ENCODE measurements at places on chromosomes 11 and 22.

GRCh38 chr22:30804626-30805025 is 110.0 kb downstream of the OSBP2 start:
- no peaks in the 10 kb centered on the region for H3K36me3 ChIP-seq
- H3K4me1 ChIP-seq, result peaks cover 9% of the 10 kb centered on the region
- DNase-seq, result no peak
- peaks cover 32% of the 10 kb centered on the region for H3K27me3 ChIP-seq
- no peak overlapping the region for H3K4me3 ChIP-seq

GRCh38 chr11:34651551-34651950 is 30.7 kb downstream of the EHF start:
- no peak for DNase-seq
- peaks cover 13% of the 10 kb centered on the region for H3K4me1 ChIP-seq
- H3K27me3 ChIP-seq, result no peaks in the 10 kb centered on the region
- H3K36me3 ChIP-seq, result no peaks in the 10 kb centered on the region
- no peak overlapping the region for H3K27ac ChIP-seq

DNA sequence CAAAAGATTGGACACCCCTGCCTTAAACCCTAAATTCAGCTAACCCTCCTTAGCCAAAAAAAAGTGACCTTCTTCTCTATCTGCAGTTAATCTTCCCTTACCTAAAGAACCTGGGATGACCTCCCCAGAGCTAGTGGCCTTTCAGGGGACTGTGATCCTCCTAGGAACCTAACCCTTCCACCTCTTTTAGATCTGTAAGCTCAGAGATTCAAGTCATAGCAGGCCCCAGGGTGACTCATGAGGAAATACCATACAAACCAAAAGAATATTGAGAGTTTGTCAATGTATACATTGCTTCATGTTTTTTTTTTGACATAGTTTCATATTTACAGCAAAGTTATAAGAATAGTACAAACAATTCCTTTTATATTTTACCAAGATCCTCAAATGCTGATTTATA is 38.3 kb upstream of the CXCR5 start:
- DNase-seq, result no peak
- H3K27ac ChIP-seq, result peak overlapping the region; percentile 89
- no peak overlapping the region for H3K4me3 ChIP-seq
- H3K36me3 ChIP-seq, result no peaks in the 10 kb centered on the region
- H3K27me3 ChIP-seq, result no peaks in the 10 kb centered on the region

DNA sequence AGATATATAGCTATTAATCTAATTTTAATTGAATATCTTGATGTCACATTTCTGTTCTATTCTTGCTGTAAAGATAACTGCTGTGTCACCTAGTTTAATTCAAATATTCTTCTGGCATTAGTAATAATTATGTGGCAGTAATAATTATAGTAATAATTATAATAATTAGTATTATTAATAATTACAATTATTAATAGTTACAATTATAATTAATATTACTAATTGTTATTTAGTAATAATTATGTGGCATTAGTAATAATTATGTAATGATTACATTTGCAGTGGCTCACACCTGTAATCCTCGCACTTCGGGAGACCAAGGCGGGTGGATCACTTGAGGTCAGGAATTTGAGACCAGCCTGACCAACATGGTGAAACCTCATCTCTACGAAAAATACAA is 1.6 kb upstream of the TRIM5 start:
- no peak overlapping the region for H3K4me3 ChIP-seq
- no peaks in the 10 kb centered on the region for H3K36me3 ChIP-seq
- H3K27me3 ChIP-seq, result no peaks in the 10 kb centered on the region
- H3K27ac ChIP-seq, result no peak overlapping the region
- DNase-seq, result no peak
- H3K4me1 ChIP-seq, result peaks cover 58% of the 10 kb centered on the region

GRCh38 chr22:26789951-26790350 is 132.6 kb downstream of the MIAT start:
- DNase-seq, result no peak
- no peak overlapping the region for H3K27ac ChIP-seq
- no peak overlapping the region for H3K4me3 ChIP-seq
- peaks cover 11% of the 10 kb centered on the region for H3K36me3 ChIP-seq
- peaks cover 3% of the 10 kb centered on the region for H3K4me1 ChIP-seq

GRCh38 chr11:77884186-77884828 is 63.4 kb downstream of the AAMDC start:
- H3K27me3 ChIP-seq, result no peaks in the 10 kb centered on the region
- DNase-seq, result no peak
- H3K27ac ChIP-seq, result peak overlapping the region; percentile 17
- no peak overlapping the region for H3K4me3 ChIP-seq
- H3K4me1 ChIP-seq, result peaks cover 18% of the 10 kb centered on the region

GRCh38 chr11:126265811-126266210 is 2.9 kb downstream of the SRPRA start:
- no peaks in the 10 kb centered on the region for H3K27me3 ChIP-seq
- H3K27ac ChIP-seq, result no peak overlapping the region
- peaks cover 36% of the 10 kb centered on the region for H3K36me3 ChIP-seq

DNA sequence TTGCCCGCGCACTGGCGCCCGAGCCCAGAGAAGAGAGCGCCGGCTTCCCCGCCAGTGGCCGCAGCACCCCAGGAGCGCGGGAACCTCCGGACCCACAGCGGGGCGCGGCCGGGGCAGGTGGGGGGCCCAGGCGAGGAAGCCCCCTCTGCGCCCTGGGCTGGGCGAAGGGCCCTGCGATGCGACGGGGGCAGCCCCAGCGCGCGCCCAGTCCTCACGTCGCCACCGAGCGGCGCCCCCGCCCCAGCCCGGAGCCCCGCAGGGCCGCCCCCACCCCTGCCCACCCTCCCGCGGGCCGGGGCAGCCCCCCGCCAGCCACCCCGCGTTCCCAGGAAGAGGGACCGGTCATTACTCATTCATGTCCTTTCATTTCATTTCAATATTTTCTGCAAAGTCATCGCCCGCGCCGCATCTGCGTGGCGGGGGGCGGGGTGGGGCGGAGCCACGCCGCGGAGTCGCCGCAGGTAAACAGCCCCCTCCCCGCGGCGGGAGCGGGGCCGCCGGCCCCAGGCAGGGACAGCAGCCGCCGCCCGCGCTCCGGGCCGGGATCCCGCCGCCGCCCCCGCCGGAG is 673 bp upstream of the PANX2 start:
- H3K27me3 ChIP-seq, result peaks cover 6% of the 10 kb centered on the region
- H3K4me3 ChIP-seq, result peak overlapping the region; percentile 31
- H3K27ac ChIP-seq, result no peak overlapping the region
- no peaks in the 10 kb centered on the region for H3K36me3 ChIP-seq
- H3K4me1 ChIP-seq, result peaks cover 7% of the 10 kb centered on the region

DNA sequence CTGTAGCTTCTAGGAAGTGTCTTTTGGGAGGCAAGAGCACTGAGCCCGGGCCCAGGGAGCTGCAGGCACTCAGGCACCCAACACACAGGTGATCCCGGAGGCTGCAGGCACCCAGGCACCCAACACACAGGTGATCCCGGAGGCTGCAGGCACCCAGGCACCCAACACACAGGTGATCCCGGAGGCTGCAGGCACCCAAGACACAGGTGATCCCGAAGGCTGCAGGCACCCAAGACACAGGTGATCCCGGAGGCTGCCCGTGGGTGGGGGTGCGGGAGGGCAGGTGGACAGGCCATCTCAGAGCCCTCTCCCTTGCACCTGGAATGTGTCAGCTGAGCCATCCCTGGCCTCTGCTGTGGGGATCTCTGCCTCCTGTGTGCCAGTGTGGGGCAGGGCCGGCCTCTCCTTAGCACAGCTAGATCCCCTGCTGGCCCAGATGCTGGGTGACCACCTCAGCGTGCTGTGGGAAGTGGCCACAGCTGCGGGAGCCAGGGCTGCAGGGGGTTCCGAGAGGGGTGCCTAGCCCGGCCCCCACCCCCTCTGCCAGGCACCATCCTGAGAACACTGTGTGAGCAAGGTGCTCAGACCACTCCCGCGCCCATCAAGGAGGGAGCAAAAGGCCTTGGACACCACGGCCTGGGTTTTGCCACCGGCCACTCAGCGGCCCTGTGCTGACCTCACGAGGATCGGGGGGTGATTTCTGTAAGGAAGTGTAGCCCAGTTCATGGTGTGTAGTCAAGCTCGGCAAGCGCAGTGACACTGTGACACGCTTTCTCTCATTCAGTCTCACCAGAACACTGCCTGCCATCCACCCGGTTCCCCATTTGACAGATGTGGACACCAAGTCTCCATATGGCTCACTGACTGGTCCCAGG is 14.2 kb downstream of the MRGPRG start:
- H3K27ac ChIP-seq, result no peak overlapping the region
- peaks cover 34% of the 10 kb centered on the region for H3K27me3 ChIP-seq
- DNase-seq, result peak; percentile 76
- H3K4me1 ChIP-seq, result peaks cover 4% of the 10 kb centered on the region

DNA sequence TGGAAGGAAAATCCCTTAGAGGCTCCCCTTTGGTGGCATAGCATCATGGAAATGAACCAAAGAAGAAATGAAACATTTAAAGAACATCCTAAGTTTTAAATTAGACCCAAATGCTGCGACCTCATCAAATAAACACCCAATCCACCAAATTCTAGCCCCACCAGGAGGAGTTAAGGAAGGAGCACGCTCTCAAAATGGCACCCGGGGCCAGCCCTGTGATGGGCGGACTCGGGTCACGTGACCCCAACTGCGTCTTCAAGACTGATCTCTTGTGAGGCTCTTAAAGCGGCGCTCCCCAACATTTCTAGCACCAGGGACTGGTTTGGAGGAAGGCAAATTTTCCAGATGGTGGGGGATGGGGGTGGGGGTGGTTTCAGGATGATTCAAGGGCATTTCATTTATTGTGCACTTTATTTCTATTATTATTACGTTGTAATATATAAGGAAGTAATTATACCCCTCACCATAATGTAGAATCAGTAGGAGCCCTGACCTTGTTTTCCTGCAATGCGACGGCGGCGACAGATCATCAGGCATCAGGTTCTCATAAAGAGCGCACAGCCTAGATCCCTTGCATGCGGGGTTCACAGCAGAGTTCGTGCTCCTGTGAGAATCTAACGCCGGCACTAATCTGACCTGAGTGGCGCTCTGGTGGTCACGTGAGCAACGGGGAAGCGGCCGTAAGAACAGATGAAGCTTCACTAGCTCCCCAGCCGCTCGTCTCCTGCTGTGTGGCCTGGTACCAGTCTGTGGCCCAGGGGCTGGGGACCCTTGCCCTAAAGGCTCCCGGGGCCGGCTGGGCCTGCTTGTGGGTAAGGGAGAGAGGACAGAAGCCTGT is 90.6 kb upstream of the SLC22A12 start:
- peaks cover 6% of the 10 kb centered on the region for H3K36me3 ChIP-seq
- peak; percentile 44 for DNase-seq
- H3K4me3 ChIP-seq, result no peak overlapping the region
- no peak overlapping the region for H3K27ac ChIP-seq

GRCh38 chr11:78929207-78929905 is 354.7 kb upstream of the NARS2 start:
- H3K4me1 ChIP-seq, result no peaks in the 10 kb centered on the region
- H3K27ac ChIP-seq, result no peak overlapping the region
- no peak overlapping the region for H3K4me3 ChIP-seq
- no peaks in the 10 kb centered on the region for H3K36me3 ChIP-seq

GRCh38 chr11:34235189-34235588 is 122.6 kb downstream of the ABTB2 start:
- peaks cover 9% of the 10 kb centered on the region for H3K4me1 ChIP-seq
- H3K27ac ChIP-seq, result no peak overlapping the region
- no peak overlapping the region for H3K4me3 ChIP-seq
- H3K36me3 ChIP-seq, result no peaks in the 10 kb centered on the region
- peaks cover 3% of the 10 kb centered on the region for H3K27me3 ChIP-seq
- no peak for DNase-seq

DNA sequence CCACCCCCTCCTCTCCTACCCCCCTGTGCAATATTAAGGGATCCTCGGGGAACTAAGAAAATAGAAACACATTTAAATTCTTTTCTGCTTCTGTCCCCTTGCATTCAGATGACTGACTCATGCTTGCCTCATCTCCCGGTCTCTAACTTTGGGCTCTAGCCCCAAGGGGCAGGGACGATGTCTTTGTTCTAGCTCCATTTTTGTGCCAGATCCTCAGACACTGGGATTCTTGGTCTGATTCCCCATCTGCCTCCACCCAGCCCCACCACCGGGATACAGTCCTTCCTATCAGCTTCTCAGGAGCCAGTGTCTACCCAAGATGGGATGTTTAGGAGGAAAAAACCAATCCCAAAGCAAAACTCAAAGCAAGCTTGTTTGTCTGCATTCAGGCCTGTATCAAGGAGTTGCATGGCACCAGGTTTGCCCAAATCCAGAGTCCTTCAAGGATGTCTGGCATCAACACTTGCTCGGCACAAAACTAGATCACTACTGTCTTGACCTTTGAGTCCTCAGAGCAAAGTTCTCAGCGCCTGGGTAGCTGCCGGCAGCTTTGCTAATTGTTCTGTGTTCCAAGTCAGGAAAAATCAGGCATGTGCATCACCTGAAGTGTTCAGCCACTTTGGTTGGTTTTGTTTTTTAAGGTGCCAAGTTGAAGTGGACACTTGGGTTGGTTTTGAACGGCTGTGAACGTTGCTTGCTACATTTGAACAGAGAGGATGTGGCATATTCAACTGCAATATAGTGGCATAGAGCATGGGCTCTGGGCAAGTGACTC is 212.8 kb downstream of the DSCAML1 start:
- no peak overlapping the region for H3K4me3 ChIP-seq
- peaks cover 7% of the 10 kb centered on the region for H3K4me1 ChIP-seq
- peak; percentile 22 for DNase-seq
- peaks cover 35% of the 10 kb centered on the region for H3K27me3 ChIP-seq
- no peak overlapping the region for H3K27ac ChIP-seq

DNA sequence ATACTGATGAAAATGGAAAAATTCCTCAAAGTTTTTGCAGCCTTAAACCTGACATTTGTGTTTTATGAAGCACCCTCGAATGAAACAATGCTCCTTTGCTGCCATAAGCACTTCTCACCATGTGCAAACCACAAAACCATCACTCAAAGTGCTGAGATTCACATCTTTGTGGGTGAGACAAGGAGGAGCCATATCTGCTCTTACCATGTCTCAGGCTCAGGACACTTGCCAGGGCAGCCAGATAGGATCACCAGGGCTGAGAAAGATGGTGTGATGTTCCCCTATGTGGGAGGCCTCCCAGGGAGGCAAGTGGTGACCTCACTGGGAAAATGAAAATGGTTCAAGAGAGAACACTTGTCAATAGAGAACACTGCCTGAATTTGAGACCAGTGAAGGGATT is 120.4 kb downstream of the CCDC34 start:
- peaks cover 8% of the 10 kb centered on the region for H3K4me1 ChIP-seq
- H3K27me3 ChIP-seq, result no peaks in the 10 kb centered on the region
- H3K36me3 ChIP-seq, result no peaks in the 10 kb centered on the region
- no peak for DNase-seq

DNA sequence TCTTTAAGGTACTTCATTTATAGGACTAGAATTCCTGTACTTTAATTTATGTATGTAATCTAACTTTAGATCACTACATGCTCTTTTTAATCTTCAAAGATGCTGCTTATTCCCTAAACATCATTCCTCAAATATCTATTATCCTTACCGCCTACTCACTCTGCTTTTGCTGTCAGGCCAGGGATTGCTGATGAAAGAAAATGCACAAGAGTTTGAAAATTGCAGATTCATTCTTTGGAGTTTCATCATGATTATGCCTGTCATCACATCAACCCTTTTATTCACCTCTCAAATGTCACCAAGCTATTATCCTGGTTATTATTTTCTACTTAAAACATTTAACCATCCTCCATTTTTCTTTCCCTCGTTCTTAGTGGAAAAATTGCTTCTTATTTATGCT is 802.7 kb downstream of the METTL15 start:
- no peaks in the 10 kb centered on the region for H3K36me3 ChIP-seq
- H3K4me1 ChIP-seq, result peaks cover 5% of the 10 kb centered on the region
- no peaks in the 10 kb centered on the region for H3K27me3 ChIP-seq
- DNase-seq, result no peak

GRCh38 chr22:47278655-47279054 is 516.2 kb downstream of the TBC1D22A start:
- H3K4me1 ChIP-seq, result peaks cover 8% of the 10 kb centered on the region
- peaks cover 20% of the 10 kb centered on the region for H3K27me3 ChIP-seq
- no peaks in the 10 kb centered on the region for H3K36me3 ChIP-seq

GRCh38 chr11:96122601-96123074 is 198.7 kb upstream of the MTMR2 start:
- DNase-seq, result no peak
- H3K4me1 ChIP-seq, result peaks cover 17% of the 10 kb centered on the region
- no peak overlapping the region for H3K4me3 ChIP-seq

Measured in chondrocyte (in vitro differentiated cells).